IPS DF 6.9 (cell line): ENCODE measurements at places on chromosomes 4 and X.

- no peak overlapping the region for H3K27ac ChIP-seq
- H3K27me3 ChIP-seq = no peaks in the 10 kb centered on the region
- no peaks in the 10 kb centered on the region for H3K36me3 ChIP-seq
- no peak overlapping the region for H3K4me3 ChIP-seq
- H3K4me1 ChIP-seq = peaks cover 21% of the 10 kb centered on the region
Observed at GRCh38 chr4:4426511-4427120, 39.7 kb downstream of the NSG1 start.

DNA sequence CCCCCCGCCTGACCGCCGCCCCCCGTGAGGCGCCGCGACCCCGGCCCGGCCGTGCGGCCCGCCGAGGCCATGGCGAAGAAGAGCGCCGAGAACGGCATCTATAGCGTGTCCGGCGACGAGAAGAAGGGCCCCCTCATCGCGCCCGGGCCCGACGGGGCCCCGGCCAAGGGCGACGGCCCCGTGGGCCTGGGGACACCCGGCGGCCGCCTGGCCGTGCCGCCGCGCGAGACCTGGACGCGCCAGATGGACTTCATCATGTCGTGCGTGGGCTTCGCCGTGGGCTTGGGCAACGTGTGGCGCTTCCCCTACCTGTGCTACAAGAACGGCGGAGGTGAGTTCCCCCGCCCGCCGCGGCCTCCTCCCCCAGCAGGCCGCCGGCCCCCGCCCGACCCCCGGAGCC is 780 bp downstream of the SLC6A8 start:
- H3K4me1 ChIP-seq = peaks cover 8% of the 10 kb centered on the region
- H3K27ac ChIP-seq = no peak overlapping the region
- no peaks in the 10 kb centered on the region for H3K27me3 ChIP-seq
- no peak for DNase-seq
- H3K36me3 ChIP-seq = peaks cover 11% of the 10 kb centered on the region

DNA sequence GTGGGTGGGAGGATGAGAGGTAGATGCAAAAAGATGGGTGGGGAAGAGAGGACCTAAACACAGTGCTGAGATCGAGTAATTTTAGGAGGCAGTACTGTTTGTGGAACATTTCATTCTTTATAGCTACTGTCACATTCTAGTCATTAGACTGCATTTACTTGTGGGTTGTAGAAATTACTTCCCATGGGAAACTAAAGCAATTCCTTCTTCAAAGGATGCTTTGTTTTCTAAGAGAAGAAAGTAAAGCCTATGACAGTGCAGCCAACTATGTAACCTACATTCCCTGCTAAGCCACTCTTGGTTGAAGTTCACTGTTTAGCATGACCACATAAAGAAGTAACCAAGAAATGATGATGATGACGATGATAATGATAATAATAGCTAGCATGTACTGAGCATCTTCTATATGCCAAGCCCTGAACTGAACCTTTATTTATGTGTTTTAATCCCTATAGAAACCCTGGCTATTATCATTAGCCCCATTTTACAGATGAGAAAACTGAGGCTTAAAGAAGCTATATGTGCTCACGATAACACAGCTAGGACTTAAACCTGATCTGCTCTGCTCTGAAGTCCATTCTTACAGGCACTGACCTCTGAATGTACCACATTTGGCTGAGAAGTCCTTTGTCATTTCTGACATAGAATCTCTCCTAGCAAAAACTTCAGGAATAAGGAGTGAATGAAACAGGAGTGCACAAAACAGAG is 114.5 kb upstream of the KIT start:
- H3K27ac ChIP-seq = no peak overlapping the region
- no peak for DNase-seq
- H3K4me1 ChIP-seq = peaks cover 2% of the 10 kb centered on the region
- no peaks in the 10 kb centered on the region for H3K36me3 ChIP-seq
- no peak overlapping the region for H3K4me3 ChIP-seq

DNA sequence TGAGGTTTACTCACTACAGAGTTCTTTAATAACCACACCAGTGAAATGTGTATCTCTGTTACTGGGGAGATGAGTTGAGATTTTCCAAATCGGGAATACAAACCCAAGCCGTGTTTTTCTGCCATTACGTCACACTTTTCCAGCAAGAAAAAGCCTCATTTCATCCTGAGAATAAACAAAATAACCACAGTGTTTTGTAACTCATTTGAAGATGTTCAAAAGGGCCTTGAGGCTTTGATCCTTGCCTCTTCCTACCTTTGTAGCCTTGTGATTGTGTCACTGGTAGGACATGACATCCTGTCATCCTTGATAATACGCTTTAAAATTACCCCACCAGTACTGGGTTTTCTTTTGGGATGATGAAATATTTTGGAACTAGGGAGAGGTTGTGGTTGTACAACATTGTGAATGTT is 2.9 kb downstream of the USP11 start:
- no peak overlapping the region for H3K4me3 ChIP-seq
- H3K27ac ChIP-seq = no peak overlapping the region
- peaks cover 10% of the 10 kb centered on the region; the same call in 1 of the 2 replicates for H3K36me3 ChIP-seq

DNA sequence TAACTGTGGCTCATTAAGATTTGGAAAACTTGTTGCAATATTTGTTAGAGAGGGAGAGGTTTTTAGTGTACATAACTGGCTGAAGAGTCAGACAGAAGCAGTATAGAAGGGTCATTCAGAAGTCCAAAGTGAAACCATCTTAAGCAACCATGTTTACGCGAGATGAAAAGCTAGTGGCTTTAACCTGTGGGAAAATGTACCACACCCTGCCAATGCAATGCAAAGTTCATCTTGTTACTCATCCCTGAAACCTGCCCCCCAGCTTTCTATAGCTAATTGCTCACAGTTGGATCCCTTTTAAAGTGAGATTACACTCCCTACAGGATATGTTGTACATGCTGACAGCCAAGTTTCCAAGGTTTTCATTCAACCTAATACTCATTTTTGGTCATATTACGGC is 96.7 kb upstream of the RAPGEF2 start:
- no peaks in the 10 kb centered on the region for H3K27me3 ChIP-seq
- DNase-seq = no peak
- peaks cover 1% of the 10 kb centered on the region; the same call in 1 of the 2 replicates for H3K4me1 ChIP-seq

- no peak overlapping the region for H3K4me3 ChIP-seq
Observed at GRCh38 chr4:103012551-103012950, 7.0 kb downstream of the SLC9B1 start.

DNA sequence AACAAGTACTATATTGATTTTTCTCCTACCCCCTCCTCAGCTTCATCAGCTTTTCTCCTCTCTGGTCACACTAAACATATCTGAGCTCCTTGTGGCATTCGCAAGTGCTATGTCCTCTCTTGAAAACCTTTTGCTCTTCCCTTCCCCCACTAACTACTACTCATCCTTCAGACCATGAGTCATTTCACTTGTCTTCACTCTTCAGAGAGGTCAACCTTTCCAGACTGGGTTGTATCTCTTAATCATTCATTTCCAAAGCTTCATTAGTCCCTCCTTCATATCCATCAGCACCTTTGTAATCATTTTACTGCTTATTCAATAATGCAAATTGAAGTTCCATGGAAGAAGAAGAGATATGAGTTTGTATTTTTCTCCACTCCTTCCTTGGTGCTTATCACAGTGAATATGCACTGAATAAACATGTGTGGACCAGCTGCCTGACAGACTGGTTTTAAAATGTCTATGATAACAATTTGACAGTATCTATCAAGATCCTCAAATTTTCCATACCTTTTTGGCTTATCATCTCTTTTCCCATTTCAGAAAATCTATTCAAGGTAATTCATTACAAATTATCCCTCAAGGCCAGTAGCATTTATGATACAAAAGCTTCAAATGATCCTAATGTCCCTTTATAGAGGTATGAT is 28.4 kb downstream of the DDX60L start:
- no peak overlapping the region for H3K4me3 ChIP-seq
- no peak overlapping the region for H3K27ac ChIP-seq
- no peaks in the 10 kb centered on the region for H3K36me3 ChIP-seq
- DNase-seq = no peak
- H3K4me1 ChIP-seq = no peaks in the 10 kb centered on the region
- no peaks in the 10 kb centered on the region for H3K27me3 ChIP-seq

DNA sequence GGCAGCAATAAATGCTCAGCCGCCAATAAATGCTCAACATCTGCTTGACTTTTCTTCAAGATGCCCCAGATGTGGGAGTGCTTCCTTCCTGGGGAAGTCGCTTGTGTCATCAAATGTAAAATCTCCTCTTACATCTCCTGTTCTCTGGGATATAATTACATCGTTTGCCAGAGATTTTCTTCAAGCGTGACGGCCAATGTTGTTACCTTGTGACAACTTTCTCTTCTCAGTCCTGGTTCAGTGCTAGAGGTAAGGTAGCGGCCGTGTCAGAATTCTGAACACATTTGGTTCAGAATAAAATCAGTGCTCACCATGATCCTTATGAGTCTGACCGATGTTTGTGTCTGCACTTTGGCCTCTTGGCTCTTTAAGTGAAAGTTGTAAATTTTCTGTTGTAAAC is 102.5 kb downstream of the ASMT start:
- no peaks in the 10 kb centered on the region for H3K27me3 ChIP-seq
- no peaks in the 10 kb centered on the region for H3K36me3 ChIP-seq
- H3K4me3 ChIP-seq = no peak overlapping the region
- no peak for DNase-seq

- no peaks in the 10 kb centered on the region for H3K27me3 ChIP-seq
- H3K27ac ChIP-seq = no peak overlapping the region
- no peaks in the 10 kb centered on the region; the same call in 1 of the 2 replicates for H3K4me1 ChIP-seq
- DNase-seq = no peak
- peak overlapping the region; percentile 18; the same call in 1 of the 2 replicates for H3K4me3 ChIP-seq
Observed at GRCh38 chrX:38803243-38803587, 2.0 kb downstream of the MID1IP1 start.

GRCh38 chrX:47749185-47749967 is 87.3 kb upstream of the ZNF81 start:
- H3K27me3 ChIP-seq = no peaks in the 10 kb centered on the region
- H3K36me3 ChIP-seq = no peaks in the 10 kb centered on the region
- H3K4me3 ChIP-seq = no peak overlapping the region
- H3K4me1 ChIP-seq = no peaks in the 10 kb centered on the region
- no peak overlapping the region for H3K27ac ChIP-seq

DNA sequence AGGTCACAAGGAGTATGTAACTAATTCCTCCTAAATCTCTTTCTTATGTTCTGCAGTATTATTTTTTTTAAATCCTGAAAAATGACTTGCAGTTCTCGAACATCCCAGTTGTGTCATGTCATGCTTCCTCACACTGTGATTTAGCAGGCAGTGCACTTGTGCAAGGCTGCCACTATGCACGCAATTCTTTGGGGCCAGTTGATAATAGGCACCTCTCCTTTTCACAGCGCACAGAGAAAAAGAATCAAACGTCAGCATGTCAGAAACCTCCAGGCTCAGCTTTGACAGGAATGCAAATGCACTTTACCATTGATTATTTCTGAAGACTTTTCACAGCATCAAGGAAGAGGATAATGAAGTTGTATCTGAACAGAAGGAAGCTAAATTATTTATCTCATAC is 62.9 kb downstream of the FGF13 start:
- H3K4me1 ChIP-seq = no peaks in the 10 kb centered on the region
- H3K4me3 ChIP-seq = no peak overlapping the region
- no peaks in the 10 kb centered on the region for H3K36me3 ChIP-seq
- no peak for DNase-seq
- H3K27ac ChIP-seq = no peak overlapping the region

GRCh38 chr4:3291969-3292570 is 751 bp upstream of the RGS12 start:
- peaks cover 3% of the 10 kb centered on the region; the same call in 1 of the 2 replicates for H3K4me1 ChIP-seq
- no peaks in the 10 kb centered on the region for H3K27me3 ChIP-seq
- H3K4me3 ChIP-seq = peak overlapping the region; percentile 72
- H3K27ac ChIP-seq = no peak overlapping the region
- no peaks in the 10 kb centered on the region for H3K36me3 ChIP-seq

- H3K27ac ChIP-seq = no peak overlapping the region
- no peak overlapping the region for H3K4me3 ChIP-seq
- H3K36me3 ChIP-seq = no peaks in the 10 kb centered on the region
- H3K4me1 ChIP-seq = no peaks in the 10 kb centered on the region
Observed at GRCh38 chr4:28921886-28922285, 1798.3 kb upstream of the PCDH7 start.

- no peak overlapping the region for H3K4me3 ChIP-seq
- no peaks in the 10 kb centered on the region for H3K36me3 ChIP-seq
- H3K4me1 ChIP-seq = no peaks in the 10 kb centered on the region
- H3K27me3 ChIP-seq = no peaks in the 10 kb centered on the region
- H3K27ac ChIP-seq = no peak overlapping the region
Observed at GRCh38 chr4:138439143-138439581, 197.0 kb upstream of the SLC7A11 start.

- peaks cover 2% of the 10 kb centered on the region; the same call in 1 of the 2 replicates for H3K27me3 ChIP-seq
- peak overlapping the region; percentile 35; the same call in 1 of the 2 replicates for H3K4me3 ChIP-seq
- peaks cover 4% of the 10 kb centered on the region; the same call in 1 of the 2 replicates for H3K4me1 ChIP-seq
- H3K27ac ChIP-seq = no peak overlapping the region
- no peak for DNase-seq
- no peaks in the 10 kb centered on the region for H3K36me3 ChIP-seq
Observed at GRCh38 chr4:3766785-3767569, 792 bp downstream of the ADRA2C start.

DNA sequence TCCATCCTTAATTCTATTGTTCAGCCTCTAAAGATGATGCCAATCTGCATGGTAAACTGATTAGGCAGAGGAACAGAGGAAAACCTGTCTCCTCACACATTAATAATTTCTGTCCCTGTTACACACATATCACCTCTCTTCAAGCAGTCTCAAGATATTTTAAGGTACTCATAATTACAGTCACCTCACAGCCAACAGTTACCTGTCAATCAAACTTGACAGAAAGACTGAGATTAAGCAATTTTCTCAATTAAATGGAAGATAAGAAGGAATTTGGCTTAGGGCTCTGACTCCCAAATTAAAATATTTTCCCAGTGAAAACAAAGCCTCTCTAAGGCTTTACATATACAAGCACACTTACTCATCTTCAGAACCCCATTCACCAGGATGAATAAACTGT is 85.2 kb downstream of the MAPK10 start:
- no peak overlapping the region for H3K4me3 ChIP-seq
- no peak overlapping the region for H3K27ac ChIP-seq
- no peaks in the 10 kb centered on the region for H3K27me3 ChIP-seq
- no peak for DNase-seq

DNA sequence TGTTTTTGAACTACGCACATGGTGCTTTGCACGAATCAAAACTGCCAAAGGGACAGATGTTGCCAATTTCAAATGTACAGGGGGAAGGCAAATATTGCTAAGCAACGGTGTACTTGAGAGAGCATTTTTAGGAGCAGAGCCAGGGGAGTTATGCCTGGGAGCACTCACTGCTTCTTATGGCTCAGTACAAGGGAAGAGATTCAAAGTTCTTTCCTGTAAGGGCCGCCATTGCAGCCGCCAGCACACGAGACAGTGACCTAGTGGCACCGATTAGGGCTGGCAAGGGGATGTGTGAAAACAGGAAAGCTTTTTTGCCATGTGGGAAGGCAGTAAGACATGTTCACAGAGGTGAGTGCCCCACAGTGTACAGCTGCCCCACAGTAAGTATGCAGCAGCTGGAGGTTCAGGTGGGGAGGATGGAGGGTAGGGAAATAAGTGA is 133.8 kb downstream of the AFF1 start:
- H3K4me3 ChIP-seq = no peak overlapping the region
- H3K27ac ChIP-seq = no peak overlapping the region
- H3K27me3 ChIP-seq = no peaks in the 10 kb centered on the region
- no peak for DNase-seq
- H3K4me1 ChIP-seq = peaks cover 4% of the 10 kb centered on the region
